ENCODE measurements at places on chromosomes 13 and 19.
A peak's percentile ranks its signal among the peaks of the same experiment; 100 is the strongest.

DNA sequence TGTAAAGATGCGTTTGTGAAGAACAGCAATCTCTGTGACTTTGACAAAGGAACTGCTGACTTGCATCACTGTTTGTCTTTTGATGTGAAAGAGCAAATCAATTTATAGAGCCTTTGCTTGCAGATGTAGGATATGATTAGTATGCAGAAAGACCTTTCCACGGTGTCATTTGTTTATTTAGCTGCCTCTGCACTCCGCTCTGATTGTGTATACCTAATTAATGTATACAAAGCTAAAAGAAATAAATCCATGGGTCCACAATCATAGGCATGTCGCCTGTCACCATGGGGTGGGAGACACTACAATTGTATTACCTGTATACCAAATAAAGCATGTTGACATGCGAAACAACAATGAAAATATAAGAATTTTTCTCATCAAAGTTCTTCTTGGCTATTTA lies 410.7 kb downstream of the MZT1 start:
- no peak for DNase-seq

DNA sequence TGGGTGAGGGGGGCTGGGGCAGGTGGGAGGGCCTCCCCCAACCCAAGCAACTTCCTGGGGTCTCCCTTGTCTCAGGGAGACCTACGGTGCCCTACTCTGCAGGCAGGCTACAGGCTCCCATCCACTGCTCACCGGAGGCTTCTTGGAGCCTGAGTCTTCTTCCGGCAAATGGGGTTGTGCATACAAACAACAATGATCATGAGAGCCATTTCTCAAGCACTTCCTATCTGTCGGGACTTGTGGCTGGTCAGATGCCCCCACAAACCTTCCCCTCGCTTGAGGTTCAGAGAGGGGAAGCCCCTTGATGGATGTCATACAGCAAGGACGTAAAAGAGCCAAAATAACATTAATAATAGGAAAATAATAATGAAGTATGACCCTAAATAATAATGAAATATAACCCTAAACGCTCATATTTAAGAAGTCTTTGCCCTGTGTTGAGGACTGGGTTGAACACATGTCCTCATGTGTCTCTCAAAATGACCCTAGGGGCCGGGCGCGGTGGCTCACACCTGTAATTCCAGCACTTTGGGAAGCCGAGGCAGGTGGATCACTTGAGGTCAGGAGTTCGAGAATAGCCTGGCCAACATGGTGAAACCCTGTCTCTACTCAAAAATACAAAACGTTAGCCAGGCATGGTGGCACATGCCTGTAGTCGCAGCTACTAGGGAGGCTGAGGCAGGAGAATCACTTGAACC lies 727 bp downstream of the CD37 start:
- no peak for DNase-seq

- DNase-seq: no peak
Observed at GRCh38 chr19:53537121-53537520, 824 bp upstream of the ZNF331 start.

GRCh38 chr19:5452594-5453565 lies 2.3 kb upstream of the ZNRF4 start:
- no peak for DNase-seq

DNA sequence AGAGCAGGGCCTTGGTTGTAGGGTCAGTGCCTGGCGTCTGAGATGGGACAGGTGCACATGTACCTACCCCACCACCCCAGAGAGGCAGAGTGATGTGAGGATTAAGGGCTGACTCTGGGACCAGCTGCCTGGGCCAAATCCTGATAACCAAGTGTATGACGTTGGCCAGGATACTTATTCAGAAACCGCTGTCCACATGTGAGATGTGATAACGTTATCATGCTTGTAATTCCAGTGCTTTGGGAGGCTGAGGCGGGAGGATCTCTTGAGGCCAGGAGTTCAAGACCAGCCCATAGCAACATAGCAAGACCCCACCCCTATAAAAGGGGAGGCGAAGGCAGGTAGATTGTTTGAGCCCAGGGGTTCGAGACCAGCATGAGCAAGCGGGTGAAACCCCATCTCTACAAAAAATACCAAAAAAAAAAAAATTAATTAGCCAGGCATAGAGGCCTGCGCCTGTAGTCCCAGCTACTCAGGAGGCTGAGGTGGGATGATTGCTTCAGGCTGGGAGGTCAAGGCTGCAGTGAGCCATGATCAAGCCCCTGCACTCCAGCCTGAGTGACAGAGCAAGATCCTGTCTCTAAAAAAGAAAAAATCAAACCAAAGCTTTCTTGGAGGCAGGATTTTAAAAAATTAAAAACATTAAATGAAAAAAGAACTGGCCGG lies 10.0 kb downstream of the ADGRE5 start:
- no peak for DNase-seq

GRCh38 chr13:64925727-64926126 lies 2304.4 kb downstream of the PCDH9 start:
- no peak for DNase-seq

DNA sequence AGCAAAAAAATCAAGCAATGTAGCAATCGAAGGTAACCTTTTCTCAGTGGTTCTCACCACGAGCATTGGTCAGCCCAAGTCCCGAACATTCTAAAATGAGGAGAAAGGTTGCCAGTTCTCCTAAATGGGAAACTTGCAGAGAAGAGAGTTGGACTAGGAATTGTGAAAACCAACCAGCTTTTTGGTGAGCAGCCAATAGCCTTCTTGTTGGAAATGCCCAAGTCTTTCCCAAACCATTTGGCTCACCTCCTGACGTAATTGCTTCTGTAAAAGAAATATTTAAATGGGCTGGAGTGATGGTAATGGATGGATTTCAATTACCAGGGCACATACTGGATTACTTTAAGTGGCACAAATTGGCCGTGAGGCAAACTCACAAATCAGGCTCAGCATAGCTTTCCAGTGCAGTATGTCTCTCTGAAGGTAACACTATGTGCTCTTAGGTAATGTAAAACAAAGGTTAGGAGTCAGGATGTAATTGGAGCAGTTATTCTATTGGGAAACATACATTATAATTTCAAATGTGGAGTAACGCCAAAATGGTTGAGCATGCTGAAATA lies 423.2 kb downstream of the KLF5 start:
- no peak for DNase-seq

- DNase-seq: no peak
Observed at GRCh38 chr13:109485136-109485794, 301.1 kb downstream of the IRS2 start.

DNA sequence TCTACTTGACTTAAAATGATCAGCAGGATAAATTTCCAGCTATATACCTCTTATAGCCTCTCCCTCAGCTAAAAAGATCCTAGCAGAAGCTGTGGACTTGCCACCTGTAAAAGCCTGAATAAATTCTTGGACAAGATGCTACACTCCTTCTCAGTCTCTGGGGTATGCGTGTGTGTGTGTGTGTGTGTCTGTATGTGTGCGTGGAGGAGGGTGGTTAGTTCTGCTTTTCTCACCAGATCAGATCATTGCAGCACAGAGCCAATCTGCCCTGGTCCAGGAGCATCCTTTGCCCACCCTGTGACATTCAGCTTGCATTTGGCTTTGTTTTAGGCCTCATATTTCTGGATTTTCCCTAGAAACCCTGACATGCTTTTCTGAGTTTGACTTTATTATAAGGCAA lies 438.3 kb downstream of the RFC3 start:
- DNase-seq: no peak

- DNase-seq: no peak
Observed at GRCh38 chr13:33875618-33876401, 57.9 kb downstream of the RFC3 start.

GRCh38 chr13:63403733-63404132 lies 1988.1 kb upstream of the PCDH20 start:
- DNase-seq: no peak

DNA sequence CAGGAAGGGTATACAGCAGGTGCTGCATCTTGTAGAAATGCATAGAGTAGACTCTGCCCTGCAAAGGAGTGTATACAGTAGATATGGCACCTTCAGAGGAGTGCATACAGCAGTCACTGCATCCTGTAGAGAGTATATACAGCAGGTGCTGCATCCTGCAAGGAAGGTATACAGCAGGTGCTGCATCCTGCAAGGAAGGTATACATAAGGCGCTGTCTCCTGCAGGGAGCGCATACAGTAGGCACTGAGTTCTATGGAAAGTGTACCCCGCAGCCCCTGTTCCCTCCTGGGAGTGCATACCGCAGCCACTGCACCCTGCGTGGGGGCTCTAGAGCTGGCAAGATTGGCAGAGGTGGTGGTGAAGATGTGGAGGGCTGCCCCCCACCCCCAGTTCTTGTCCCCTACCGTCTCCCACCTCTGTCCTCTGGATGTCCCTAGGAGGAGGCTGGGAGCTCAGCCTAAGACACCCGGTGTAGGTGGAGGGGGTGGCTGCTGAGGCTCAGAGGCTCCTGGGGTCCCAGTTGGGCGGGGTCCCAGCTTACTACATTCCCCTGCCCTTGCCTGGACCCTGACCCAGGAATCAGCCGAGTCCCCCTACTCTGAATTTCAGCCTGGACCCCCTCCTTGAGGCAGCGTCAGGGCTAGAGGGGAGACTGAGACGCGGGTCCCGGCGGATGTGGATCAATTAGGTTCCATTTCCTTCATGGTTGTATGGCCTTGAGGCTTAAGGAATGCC lies 2.3 kb upstream of the ADAMTSL5 start:
- DNase-seq: no peak

DNA sequence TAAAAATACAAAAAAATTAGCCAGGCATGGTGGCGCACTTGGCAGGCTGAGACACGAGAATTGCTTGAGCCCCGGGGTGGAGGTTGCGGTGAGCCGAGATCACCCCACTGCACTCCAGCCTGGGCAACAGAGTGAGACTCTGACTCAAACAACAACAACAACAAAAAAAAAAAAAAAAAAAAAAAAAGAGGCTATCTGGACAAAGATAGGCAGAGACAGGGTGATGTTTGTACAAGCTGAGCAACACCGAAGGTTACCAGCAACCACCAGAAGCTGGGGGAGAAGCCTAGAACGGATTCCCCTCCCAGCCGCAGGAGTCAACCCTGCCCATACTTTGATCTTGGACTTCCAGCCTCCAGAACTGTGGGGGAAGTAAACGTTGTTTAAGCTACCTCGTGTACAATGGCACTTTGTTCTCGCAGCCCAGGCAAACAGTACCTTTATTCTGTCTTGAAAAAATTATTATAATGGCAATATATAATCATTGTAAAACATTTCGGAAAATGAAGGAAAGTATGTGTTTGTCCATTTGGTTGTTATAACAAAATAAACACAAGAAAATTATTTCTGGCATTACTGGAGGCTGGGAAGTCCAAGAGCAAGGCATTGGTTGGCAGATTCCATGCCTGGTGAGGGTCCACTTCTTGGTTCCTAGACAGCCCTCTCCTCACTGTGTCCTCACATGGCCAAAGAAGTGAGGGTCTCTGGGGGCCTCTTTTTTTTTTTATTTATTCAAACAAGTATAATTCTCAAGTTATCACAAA lies 39.8 kb upstream of the LATS2 start:
- no peak for DNase-seq

GRCh38 chr19:47099576-47100050 lies 14.0 kb downstream of the ZC3H4 start:
- DNase-seq: no peak

- no peak for DNase-seq
Observed at GRCh38 chr13:45695198-45695730, 6.9 kb upstream of the CBY2 start.

GRCh38 chr13:73542446-73542845 lies 483.6 kb downstream of the KLF5 start:
- no peak for DNase-seq

GRCh38 chr13:107258599-107259187 lies 690.8 kb upstream of the ARGLU1 start:
- no peak for DNase-seq

GRCh38 chr13:90713441-90714133 lies 633.9 kb upstream of the MIR17HG start:
- no peak for DNase-seq

GRCh38 chr19:44890366-44891015 lies 563 bp upstream of the TOMM40 start:
- DNase-seq: peak; percentile 100

DNA sequence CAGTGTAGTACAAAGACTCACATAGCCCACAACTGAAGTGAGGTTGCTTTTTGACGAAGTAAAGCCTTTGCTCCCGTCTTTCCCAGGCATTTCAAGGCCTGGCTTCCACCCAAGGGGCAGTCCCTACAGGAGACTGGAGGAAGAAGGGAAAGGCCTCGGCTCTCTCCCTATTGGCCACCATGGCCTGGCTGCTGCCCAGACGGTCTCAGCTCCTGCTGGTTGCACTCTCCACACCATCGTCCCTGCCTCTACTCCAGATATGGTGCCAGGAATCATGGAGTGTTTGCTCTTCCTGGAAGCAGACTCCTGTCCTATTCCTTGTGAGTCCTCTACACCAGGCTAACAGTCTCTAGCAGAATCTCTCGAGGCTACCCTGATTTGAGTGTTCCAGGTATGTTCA lies 124.1 kb upstream of the UQCRFS1 start:
- DNase-seq: no peak

GRCh38 chr13:46361276-46361934 lies 25.6 kb downstream of the RUBCNL start:
- no peak for DNase-seq

GRCh38 chr13:112532837-112533745 lies 54.9 kb downstream of the TUBGCP3 start:
- DNase-seq: no peak

DNA sequence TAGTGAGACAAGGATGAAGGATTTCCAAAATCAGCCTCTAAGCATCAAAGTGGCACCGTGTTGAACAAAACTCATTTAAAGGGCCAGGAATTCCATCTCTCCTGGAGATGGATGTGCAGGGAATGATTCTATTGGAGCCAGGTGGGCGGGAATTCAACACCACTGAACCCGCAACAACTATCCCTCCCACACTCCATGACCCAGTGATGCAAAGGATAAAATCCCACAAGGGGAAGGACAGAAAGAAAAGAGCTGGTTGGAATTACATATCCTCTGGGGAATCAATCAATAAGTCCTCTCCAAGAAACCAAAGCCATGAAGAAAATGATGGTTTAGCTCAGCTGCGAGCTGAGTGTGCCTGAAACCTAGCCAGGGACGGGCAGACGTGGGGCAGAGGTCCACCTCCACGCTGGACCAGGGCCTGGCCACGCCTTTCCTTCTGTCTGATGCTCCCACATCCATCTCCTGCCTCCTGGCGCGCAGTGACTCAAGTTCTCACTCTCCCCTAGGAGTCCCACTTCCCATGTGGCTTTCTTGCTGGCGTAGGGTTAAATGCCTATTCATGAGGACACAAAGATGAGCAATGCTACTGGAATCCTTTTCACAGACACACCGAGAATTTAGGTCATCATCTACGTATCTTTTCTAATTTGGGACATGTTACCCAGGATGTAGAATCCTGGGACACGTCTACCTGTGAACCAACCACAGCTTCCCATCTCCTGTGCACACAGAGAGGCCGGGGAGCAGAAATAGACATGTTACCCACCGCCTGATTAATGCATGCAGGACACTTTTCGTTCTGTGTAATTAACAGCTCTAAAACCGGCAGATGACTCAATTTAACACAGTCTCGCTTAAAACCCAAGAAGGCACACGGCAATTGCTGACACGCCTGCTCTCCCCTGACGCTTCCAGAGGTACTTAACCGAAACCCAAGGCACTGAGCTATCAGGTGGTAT lies 48.6 kb downstream of the PEPD start:
- no peak for DNase-seq
